ENCODE measurements at places on chromosomes 7 and 10.

DNA sequence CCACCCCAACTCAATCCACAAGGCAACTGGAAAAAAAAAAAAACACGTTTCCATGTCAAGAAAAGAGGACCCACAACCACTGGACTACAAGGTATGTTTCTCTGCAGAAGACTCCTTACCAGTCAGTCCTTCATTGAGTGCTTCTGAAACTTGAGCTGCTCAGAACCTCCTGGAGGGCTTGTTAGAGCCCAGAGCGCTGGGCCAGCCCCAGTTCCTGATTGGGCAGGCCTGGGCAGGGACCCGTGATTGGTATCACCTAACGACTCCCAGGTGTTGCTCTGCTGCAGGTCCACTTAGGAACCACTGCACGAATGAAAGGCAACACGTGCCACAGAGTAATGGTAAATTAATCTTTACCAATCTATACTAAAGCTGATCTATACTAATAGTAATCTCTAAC, 473 bp upstream of the CCDC201 start:
- no peak for DNase-seq

DNA sequence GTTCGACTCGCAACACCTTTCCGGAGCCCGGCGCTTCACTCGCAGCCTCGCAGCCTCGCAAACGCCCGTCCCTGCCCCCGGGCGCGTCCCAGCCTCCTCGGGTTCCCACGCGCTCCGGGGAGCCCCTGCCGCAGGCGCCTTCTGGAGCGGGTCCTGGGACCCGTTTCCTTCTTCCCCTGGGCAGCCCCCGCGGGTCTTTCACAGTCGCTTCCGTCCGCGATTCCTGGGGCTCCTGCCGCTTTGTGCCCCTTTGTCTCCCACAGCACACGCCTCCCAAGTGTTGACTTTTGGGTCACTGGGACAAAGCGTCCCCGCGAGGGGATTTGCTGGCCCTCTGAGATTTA, 140.7 kb downstream of the DYNC2I1 start:
- DNase-seq, result no peak

GRCh38 chr10:68074031-68074774, 880 bp downstream of the HERC4 start:
- no peak for DNase-seq

GRCh38 chr10:65816536-65816935, 1109.3 kb upstream of the LRRTM3 start:
- no peak for DNase-seq

DNA sequence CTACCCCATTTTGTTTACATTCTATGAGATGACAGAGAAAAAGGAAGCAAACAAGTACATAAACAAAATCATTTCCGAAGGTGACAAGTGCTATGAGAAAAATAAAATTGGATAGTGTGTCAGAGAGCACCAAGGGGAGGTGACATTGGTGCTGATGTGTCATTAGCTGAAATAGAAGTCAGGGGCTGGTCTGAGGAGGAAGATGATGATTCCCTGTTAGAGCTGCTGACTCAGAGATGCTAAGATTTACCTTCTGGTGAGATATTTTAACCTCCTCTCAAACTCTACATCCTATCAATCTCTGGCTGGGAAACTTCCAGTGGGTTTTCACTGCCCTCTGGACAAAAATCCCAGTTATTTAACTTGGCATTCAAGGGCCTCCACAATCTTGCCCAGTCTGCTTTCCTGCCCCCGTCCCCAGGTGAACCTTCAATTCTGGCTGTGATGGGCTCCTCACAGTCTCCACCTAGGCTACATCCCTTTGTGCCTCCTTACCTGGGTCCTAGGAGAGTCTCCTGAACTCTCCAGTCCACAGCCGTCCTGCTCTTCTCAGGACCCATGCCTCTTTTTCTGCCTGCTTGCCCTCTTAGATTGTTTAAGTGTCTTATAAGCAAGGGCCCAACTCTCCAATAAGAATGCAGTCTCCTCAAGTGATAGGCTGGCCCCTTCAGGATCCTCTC, 26.6 kb downstream of the DUSP5 start:
- no peak for DNase-seq

- no peak for DNase-seq
Measured at GRCh38 chr10:73262105-73262730, 9.8 kb upstream of the MRPS16 start.

- no peak for DNase-seq
Measured at GRCh38 chr10:88670497-88670896, 6.3 kb downstream of the LIPF start.

- DNase-seq, result no peak
Measured at GRCh38 chr7:141697211-141697871, 4.6 kb downstream of the DENND11 start.

DNA sequence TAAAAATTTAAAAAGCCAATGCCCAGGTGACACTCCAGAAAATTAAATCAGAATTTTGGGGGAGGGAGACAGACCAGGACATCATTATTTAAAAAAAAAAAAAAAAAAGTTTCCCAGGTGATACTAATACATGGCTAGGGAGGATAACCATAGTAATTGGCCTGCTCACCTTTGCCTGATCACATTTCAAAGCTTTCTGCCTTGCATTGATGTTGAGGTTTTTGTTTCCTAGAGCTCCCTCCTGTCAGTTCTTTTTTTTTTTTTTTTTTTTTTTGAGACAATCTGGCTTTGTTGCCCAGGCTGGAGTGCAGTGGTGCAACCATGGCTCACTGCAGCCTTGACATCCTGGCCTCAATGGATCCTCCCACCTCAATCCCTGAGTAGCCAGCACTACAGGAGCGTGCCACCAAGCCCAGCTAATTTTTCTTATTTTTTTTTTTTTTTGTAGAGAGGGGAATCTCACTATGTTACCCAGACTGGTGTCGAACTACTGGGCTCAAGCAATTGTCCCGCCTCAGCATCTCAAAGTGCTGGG, 38.1 kb downstream of the CPED1 start:
- no peak for DNase-seq

DNA sequence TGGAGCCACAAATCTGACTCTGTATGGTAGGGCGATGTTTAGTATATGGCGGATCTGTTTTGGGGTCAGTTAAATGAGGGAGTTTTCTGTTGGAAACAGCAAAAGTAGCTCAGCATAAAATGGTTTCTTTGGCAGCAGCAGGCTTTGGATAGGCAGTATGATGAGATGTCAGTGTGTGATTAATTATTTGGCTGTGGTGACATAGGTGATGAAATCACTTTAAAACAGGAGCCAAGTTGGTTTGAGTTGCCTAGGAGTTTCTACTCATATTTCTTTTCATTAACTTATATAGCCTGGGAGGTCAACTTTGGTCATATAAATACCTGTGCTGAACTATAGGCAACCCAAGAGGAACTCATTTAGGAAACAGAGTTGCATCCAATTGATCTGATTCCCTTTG, 291.2 kb downstream of the LRMDA start:
- no peak for DNase-seq

GRCh38 chr10:63375458-63375857, 90.3 kb downstream of the JMJD1C start:
- DNase-seq, result no peak

DNA sequence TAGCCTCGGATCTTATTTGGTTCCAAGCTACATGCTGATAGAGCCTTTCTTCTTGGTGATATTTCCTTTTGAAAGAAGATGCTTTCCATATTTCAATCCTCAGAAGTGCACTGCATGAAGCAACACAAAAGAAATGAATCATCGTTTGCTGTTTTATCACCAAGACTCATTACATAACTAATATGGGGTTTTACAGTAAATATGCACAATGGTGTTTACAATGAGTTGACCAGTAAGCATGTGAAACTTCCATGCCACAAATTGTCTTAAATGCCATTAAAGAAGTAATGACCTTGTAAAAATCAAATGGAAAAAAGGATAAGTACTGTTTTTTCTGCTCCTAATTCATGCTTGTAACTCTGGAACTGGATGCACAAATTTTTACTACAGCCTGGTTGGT, 1017.0 kb upstream of the GHITM start:
- DNase-seq, result no peak

- DNase-seq, result no peak
Measured at GRCh38 chr10:101214446-101215396, 14.5 kb downstream of the LBX1 start.

DNA sequence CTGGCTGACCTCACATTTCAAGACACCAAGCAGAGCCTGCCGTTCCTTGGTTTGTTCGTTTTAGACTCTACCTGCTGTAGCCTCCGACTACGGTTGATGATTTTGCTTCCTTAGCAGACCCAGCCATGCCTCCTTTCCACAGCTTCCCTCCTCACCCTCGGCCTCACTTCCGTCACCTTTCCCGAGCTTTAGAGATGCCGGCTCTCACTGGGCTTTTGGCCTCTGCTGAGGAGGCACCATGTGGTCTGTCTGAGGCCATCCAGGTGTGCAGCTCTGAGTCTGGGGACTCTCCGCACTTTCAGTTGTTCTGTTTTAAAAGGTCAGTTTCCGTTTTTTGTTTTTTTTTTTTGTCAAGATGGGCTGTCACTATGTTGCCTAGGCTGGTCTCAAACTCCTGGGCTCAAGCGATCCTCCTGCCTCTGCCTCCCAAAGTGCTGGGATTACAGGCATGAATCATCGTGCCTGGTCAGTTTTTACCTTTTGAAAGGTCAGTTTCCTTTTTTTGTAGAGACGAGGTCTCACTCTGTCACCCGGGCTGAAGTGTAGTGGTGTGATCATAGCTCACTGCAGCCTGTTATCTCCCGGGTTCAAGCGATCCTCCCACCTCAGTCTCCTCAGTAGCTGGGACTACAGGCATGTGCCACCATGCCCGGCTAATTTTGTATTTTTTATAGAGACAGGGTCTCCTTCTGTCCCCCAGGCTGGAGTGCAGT, 11.7 kb downstream of the ORAI2 start:
- DNase-seq, result no peak

GRCh38 chr7:113000316-113001020, 86.2 kb downstream of the GPR85 start:
- DNase-seq, result no peak

DNA sequence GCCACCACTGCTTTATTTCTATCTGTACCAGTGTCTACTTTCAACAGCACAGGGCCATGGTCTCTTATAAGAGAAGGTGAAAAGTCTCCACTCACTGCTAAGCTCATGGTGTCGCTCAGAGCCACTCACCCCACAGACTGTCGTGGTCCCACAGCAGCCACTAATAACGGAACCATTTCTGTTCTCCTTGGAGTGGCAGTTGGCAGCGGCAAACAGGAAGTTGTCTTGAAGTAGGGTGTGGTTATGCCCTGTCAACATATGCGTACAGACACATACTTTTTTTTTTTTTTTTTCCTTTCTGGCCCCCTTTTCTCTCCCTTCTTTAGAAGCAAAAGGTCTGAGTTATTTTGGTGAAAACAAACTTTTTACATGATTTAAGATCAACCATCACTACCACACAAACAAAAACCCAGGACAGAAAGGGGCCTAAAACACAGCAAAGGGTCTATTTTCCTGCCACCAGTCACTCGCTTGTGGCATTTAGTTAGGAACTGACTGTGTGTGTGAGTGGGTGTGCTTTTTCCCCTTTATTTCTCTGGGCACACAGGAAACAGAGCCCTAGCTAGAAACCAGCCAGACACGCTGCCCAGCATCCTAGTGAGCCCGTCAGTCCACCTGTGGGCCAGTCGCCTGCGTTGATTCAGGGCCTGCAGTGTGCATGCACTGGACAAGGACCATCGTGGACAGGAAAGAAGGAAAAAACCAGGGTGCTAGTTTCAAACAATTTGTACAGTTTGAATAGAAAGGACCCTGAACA, 96.7 kb upstream of the EFCAB10 start:
- DNase-seq, result no peak

GRCh38 chr10:119867317-119867716, 5.3 kb downstream of the MCMBP start:
- no peak for DNase-seq

- DNase-seq, result no peak
Measured at GRCh38 chr7:142334236-142334635, 76.4 kb upstream of the PRSS58 start.

DNA sequence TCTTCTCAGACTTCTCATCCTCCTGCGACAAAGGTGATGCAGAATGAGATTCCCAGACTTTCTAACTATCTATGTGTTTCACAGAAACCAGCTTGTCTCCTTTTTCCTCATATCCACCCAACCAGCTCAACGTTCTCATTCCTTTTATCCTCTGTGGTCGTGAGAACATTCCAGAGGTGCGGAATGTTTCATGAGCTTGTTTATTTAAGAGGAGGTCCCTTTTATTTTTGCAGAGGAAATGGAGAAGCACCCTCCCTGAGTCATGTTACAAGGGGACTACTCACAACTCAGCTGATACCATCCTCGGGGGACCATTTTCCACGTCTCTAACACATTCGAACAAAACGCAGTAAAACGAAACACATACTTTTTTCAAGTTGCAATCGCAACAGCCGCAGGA, 93.2 kb downstream of the ZRANB1 start:
- DNase-seq, result no peak

GRCh38 chr10:3514691-3515090, 270.3 kb downstream of the KLF6 start:
- DNase-seq, result no peak

- no peak for DNase-seq
Measured at GRCh38 chr10:35882422-35883150, 240.5 kb upstream of the FZD8 start.

- DNase-seq, result no peak
Measured at GRCh38 chr7:48094861-48095293, 5.8 kb downstream of the UPP1 start.

DNA sequence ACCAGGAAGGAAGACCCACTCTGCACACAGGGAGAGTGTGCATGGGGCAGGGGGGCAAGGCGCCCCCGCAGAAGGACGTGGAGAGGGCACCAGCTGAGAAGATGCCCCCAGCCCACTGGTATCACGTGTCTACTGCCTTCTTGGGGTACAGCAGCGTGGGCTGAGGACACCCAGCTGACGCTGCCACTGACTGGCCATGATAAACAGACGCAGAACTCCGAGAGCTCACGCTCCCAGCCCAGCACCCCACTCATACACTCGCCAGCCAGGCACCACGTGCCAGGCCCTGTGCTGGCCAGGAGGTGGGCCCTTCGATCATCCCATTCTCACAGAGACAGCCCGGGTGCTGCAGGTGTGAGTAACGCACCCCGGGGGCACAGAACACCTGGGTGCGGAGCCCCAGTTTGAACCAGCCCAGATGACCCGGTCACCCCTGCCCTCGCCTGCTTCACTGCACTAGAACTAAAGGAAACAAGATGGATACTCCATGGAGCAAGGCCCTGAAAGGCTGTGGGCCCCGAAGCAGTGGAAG, 199.8 kb downstream of the MAD1L1 start:
- DNase-seq, result no peak

DNA sequence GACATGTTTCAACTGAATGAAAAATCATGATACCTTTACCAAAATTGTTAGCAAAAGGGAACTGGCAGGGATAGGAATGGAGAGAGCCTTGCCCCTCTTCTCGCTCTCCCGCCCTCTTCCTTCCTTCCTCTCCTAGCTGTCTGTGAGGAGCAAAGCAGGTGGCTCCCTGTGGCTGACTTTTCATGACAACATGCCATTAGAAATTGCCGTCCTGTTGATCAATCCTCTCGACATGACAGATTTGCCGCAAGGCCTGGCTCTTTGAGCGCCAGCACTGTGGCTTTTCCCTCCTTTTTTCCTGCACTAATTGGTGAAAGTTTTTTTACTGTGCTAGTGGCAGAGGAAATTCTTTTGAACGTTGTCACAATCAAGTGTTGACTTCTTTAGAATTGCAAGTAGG, 171.1 kb downstream of the TCF7L2 start:
- no peak for DNase-seq

All from SK-N-MC (cell line).